ENCODE measurements at places on chromosomes 6 and 20.

- no peak for DNase-seq
Observed at GRCh38 chr6:161094955-161095354, 103.4 kb downstream of the MAP3K4 start.

DNA sequence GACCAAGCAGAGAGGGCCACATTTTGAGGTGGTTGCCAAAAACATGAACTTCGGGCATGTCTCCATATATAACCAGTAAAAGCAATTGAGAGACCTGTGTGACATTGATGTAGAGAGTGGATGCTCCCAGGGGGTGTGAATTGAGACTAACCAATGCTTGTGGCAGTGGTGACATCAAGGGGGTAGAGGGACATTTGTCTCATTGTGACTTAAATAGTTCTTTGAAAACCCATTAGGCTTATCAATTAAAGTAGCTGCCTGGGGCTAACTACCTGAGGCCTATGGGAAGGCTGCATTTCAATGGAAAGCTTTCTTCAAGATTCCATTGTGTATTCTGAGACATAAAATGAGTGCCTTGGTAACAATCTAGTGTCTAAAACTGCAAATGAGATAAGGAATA lies 82.1 kb upstream of the FABP7 start:
- DNase-seq, result no peak

GRCh38 chr6:163941624-163941976 lies 527.1 kb downstream of the QKI start:
- DNase-seq, result no peak

DNA sequence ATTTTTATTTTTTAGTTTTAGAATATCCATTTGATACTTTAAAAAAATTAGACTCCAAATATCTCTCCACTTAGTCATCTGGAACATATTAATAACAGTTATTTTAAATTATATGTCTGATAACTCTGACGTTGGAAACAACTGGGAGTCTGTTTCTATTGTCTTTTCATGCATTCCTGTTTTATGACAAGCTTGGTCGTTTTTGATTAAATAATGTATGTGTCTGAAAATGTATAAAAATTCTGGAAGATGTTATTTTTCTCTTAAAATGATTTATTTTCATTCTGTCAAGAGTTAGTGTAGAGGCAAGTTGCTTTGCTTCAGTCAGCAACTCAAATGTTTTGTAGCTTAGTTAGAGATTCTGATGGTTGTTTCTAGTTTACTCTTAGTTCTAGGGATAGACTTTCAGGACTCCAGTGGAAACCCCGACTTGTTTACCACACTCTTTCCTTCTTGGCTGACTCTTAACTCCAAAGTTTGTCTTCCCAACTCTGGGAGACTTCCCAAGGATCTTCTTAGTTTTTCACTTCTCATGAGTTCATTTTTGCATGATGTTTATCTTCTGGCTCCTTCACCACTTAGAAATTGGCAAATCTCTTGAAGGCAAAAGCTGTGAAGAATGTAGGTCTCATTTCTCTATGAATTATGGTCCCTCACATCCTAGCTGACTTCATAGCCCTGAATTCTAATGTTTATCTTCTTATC lies 190.9 kb downstream of the LAMA2 start:
- no peak for DNase-seq

GRCh38 chr6:87658516-87658915 lies 43.5 kb downstream of the AKIRIN2 start:
- DNase-seq, result no peak

DNA sequence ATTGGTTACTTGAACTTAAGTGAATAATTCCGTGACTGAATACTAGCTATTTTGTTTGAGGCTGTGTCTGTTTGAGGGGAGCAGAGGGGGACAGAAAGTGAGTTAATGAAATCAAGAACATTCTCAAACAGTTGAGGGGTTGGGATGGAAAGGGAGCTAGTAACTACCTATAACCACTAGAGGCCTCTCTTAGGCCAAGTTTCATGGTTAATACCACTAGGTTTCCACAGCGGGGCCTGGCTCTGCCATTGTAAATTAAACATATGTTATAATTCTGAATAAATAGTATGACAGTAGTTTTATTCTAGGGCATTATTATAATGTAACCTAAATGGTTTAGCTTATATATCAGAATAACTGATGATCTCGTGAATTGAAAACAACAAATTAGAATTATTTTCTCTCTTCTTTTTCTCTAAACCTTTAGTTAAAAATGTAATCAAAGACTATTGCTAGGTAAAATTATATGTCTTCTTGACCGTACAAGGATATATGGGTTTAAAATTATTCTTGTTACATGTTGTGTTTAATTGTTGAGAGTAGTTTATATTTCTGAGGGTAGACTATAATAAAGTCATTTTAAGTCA lies 108.1 kb downstream of the BCKDHB start:
- DNase-seq, result peak; percentile 3

DNA sequence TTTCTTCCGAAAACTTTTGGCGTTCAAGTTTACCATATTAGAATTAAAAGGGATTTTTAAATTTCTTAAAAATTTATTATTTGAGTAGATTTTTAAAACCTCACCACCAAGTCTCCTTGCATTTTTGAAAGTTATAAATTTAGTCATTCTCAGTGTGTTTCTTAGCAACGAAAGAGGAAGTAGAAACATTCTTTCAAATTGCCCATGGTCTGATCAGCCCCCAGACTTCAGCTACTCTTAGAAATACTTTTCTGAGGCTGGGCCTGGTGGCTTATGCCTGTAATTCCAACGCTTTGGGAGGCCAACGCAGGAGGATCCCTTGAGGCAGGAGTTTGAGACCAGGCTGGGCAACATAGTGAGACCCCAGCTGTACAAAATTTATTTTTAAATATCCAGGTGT lies 15.1 kb upstream of the RTF2 start:
- DNase-seq, result no peak

DNA sequence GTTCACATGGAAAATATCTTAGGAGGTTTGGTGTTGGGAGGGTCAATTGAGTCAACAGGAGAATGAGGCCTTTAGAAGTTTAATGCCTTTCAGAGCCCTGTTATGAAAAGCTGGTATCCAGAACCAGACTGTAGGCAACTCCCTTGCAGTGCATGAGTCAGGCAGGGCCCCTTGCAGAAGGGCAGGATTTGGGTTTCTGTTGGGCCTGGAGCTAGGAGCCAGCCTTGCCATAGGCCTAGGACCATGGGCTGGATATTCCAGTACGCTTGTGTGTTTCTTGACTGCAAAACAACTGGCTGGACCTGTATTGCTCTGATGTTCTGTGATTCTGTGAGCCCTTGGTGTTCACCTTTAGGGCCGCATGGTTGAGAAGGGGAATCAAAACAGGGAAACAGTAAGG lies 350.9 kb upstream of the PRND start:
- no peak for DNase-seq

DNA sequence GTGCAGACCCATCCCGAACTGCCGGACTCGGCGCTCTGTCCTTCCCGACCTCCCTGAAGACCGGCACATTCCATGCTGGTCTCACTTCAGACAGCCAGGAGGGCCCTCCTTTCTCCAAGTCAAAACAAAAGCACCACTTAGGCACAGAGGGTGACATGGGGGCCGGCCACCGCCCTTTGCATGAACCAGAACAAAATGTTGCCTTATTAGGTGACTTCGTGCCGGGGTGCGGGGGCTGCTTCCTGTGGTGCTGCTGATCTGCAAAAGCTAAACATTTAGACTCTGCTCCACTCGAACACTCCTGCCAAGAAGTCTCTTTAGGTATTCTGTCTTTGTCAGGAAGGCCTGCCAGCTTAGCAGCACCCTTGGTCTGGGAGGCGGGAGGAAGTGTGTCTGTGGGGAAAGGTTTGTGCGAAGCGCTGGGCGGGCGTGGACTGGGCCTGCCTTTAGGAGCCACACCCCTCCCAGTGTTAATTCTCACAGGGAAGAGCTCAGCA lies 133.8 kb downstream of the SMOC2 start:
- DNase-seq, result no peak

- DNase-seq, result no peak
Observed at GRCh38 chr6:163324688-163325389, 89.7 kb upstream of the QKI start.

DNA sequence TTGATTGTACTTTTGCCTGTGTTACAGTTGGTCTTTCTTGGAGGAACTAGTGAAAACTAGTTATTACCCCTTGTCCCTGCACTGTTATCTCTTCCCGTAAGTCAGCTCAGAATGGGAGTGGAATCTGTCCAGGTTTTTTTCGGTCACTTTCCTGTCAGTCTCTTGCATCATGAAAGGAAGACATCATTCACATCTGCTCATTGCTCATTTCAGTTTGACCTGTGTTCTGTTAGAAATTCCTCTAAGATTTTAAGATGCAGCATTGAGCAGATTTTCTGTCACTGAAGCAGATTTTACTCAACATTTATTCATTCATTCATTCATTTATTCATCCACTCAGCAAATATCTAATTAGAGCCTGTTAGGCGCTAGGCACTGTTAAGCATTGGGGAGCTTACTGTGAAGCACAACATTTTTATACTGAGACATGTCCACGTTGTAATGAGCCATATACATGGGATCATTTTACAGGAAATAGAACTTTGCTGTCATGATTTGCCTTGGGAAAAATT lies 33.1 kb upstream of the HINT3 start:
- DNase-seq, result no peak

DNA sequence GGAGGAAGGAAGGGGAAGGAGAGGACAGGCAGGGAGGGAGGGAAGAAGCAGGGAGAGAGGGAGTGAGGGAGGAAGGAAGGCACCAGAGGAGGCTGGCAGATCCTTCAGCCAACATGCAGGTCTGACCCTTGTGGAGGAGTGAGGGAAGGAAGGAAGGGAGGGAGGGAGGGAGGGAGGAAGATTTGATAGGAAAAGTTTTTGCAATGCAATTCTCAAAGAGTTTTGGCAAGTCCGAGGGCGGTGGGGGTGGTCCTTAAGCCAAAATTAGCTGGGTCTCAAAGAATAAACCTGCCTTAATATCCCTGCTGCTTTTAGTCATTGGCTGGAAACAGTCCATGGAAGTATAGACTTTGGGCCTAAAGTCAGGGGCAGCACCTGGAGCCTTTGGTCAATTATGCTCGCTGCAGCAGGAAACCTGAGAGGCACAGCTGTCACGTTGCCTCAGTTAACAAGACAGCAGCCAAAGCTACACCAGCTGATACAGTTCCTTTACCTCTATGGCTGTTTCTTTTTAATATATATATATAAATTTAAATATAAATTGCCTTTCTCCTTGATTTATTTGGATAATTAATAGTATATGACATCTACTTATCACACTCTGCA lies 115.7 kb upstream of the RALGAPA2 start:
- DNase-seq, result no peak

GRCh38 chr6:4466769-4467480 lies 309.3 kb upstream of the CDYL start:
- no peak for DNase-seq

DNA sequence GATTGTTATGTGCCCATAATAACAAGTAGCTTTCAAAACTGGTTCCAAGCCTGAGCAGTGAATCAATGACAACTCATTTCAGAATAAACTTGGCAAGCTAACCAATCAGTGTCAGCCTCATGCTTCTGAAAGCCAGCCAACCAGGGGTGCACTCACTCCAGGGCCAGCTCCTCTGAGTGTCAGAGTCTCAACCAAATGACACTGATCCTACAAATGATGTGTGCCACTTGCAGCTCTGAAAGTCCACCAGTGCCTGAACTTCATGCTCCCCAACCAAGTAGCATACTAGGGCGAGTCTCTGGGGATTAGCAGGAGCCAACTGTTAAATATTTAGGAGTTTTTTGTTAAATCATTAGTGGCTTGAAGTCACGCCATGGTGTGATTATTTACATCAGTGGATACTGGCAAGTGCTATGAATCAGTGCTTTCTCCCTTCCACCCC lies 4.5 kb downstream of the IYD start:
- DNase-seq, result no peak

DNA sequence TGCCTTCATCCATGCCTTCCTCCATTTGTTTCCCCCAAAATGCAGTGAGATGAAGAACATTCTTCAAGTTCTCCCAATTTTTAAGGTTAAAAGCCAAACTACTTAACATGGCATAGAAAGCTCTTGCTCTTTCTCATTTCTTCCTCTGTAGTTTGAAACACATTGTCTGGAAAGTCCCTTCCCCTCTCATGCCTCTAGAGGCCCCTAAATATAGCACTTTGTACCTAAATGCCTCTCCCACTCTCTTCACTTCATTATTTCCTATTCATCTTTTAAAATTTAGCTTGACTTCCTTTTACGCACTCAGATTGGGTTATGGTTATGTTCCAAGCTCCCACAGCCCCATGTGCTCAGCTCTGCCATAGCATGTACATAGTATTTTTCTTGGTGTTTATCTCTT lies 389.3 kb downstream of the HDGFL1 start:
- DNase-seq, result no peak
